ENCODE measurements at places on chromosomes 7 and 10.

DNA sequence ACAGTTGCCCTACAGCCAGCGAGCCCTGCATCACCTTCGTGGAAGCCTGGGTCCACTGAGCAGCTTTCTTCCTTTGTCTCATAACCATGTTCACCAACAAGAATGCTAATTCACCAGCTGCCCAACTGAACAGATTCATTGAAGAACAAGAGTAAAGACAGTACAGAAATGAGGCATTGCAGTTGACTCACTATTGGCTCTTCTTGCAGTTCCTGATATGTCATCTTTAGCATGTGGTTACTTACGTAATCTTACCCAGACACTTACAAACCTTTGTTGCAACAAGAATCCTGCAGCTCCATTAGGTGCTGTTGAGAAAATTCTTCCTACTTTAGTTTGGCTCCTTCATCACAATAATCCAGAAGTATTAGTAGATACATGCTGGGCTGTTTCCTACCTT, 174.0 kb upstream of the TPK1 start:
- no peak for DNase-seq

- no peak for DNase-seq
These were observed 37.3 kb downstream of the KIF20B start for GRCh38 chr10:89738551-89739209.

- DNase-seq: no peak
These were observed 76.3 kb downstream of the JCAD start for GRCh38 chr10:29982997-29983648.

DNA sequence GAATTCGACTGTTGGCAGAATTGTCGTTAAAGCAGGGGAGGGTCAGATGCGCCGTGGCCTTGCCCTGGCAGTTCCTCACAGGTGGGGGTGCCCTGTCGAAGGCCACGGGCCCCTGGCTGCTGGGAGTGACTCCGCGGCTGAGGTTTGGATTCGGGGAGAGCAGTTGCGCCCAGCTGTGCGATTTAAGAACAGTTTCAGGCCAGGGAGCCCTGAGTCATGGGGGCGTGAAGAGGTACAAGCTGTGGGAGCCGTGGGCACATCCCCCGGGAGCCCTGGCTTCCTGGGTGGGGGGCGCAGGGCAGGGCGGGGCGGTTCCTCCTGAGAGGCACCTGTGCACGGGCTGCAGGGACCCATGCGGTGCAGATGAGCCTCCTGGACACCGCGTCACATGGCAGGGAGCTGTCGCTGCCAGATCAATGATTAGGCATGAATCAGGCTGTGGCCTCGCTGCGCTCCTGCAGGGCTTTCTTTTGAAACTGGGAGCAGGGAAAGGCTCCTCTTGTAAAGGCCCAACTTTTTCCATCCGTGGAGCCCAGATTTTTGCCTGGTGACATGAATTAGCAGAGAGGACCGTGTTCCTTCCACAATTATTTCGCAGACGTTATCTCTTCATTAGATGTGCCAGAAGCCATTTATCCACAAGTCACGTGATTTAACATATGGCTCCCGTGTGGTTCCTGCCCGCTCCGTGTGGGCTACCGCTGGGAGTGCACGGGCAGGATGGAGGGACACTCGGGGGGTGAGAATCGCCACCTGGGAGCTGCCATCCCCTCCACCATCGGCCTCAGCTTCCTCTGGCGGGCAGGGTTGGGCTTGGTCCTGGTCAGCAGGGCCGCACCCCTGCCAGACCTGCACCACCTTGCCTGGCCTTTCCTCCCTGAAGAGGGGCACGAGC, 918 bp downstream of the PWWP2B start:
- peak; percentile 66 for DNase-seq

DNA sequence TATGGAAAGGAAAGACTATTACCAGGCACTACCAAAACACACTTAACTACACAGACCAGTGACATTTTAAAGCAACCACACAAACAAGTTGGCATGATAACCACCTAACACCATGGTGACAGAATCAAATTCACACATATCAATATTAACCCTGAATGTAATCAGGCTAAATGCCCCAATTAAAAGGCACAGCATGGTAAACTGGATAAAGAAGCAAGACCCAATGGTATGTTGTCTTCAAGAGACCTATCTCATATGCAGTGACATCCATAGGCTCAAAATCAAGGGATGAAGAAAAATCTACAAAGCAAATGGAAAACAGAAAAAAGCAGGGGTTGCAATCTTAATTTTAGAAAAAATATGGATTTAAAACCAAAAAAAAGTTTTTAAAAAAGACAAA, 86.0 kb downstream of the SAMD9 start:
- DNase-seq: no peak

DNA sequence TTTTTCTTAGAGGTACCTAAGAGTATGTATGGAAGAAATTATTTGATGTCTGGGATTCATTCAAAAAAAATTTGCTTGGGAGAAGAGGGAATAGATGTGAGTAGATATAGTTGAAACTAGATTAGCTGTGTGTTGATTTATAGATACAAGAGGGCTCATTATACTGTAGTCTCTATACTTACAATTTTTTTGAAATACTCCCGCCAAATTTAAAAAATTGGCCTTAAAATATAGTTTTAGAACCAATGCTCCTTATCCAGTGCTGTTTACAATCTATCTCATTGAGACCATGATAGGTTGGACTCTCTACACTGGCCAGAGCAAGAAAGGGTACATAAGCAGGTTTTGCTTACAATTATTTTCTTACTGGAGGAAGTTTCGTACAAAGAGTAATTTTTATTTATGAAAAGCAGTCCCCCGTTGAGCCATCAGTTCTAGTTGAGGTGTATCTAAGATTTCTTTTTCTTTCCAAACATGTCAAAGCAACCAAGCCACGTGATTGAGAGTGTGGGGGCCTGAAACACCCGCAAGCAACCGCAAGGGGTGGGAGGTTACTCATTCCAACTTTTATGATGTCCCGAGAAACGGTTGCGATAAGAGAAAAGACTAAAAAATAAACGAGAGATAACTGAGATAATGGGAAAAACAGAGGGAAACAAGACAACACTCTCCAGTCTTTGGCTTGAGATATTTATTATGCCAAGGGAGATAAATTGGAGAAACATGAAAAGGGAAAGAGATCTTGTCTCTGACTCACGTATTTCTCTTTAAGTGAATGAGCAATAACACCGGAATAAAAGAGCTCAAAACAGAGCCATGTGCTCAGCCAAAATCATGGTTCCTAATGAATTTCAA, 729.2 kb downstream of the LRMDA start:
- DNase-seq: peak; percentile 45

GRCh38 chr7:82286096-82286797, 157.3 kb downstream of the CACNA2D1 start:
- no peak for DNase-seq

DNA sequence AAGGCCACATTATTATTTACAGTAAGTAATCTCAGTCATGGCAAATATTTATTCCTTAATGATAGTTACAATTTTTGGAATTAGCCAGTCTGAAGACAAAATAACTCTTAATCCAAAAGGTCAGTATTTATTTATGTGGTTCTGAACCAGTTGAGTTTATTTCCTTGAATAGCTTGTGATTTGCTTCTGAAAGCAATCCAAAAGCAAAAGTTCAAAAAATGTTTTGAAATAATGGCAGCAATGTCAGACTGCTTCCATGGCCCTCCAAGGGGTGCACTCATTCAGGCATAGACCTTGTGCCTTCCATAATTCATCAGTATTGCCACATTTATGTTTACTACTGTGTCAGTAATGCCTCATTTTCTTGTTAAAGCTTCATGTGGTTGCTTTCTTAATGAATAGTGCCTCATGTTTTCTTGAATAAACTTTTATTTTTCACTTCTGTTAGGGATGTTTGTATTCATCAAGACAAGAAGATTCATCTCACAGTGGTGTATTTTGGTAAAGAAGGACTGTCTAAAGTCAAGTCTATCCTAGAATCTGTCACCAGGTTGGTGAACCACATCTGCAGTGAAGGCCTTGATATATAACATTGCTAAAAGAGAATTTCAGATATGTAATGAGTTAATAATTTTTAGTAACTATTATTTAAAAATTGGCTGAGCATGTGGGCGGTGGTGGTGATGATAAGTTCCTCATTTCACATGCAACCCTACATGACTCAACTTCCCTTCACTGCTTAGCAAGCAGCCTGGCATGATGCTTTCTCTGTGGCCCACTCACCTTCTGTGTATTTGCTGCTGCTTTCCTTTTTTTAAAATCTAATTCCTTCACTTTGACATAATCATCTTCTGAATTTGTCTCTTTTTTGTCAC, 22.0 kb downstream of the CSGALNACT2 start:
- DNase-seq: peak; percentile 85

GRCh38 chr7:138865843-138866242, 67.8 kb upstream of the ATP6V0A4 start:
- no peak for DNase-seq

GRCh38 chr7:130958846-130959245, 224.8 kb upstream of the KLF14 start:
- no peak for DNase-seq

Measured in fibroblast of mammary gland (primary cell).